ENCODE measurements at places on chromosomes 11 and 22.

- H3K36me3 ChIP-seq = no peaks in the 10 kb centered on the region
- peak overlapping the region; percentile 95 for H3K4me3 ChIP-seq
- H3K4me1 ChIP-seq = peaks cover 21% of the 10 kb centered on the region
- H3K27me3 ChIP-seq = no peaks in the 10 kb centered on the region
Observed at GRCh38 chr22:26589367-26589844, 526 bp downstream of the TPST2 start.

- H3K4me1 ChIP-seq = peaks cover 10% of the 10 kb centered on the region
- no peak overlapping the region for H3K27ac ChIP-seq
- no peaks in the 10 kb centered on the region for H3K27me3 ChIP-seq
- no peak for DNase-seq
Observed at GRCh38 chr22:19992481-19992911, 24.1 kb downstream of the ARVCF start.

DNA sequence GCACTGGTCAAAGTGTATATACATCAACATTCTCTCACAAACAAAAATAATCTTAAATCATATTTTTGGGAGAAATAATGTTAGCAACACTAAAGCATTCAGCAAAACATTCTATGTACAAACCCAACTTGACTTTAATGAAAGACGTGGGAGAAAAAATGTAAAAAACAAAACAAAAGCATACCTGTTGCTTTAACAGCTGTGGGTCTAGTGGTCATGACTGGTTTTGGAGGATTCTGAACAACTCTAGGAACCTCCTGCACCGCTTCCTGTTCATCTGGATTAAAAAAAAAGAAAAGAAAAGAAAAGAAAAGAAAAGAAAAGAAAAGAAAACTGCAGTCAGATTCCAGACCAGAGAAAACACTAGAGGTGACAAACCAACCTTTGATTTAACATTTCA is 2.1 kb downstream of the FNBP4 start:
- H3K4me1 ChIP-seq = peaks cover 22% of the 10 kb centered on the region
- peak overlapping the region; percentile 90 for H3K27ac ChIP-seq
- no peaks in the 10 kb centered on the region for H3K27me3 ChIP-seq
- peaks cover 44% of the 10 kb centered on the region for H3K36me3 ChIP-seq
- no peak for DNase-seq

- H3K36me3 ChIP-seq = no peaks in the 10 kb centered on the region
- no peak overlapping the region for H3K4me3 ChIP-seq
- H3K4me1 ChIP-seq = peaks cover 34% of the 10 kb centered on the region
- peak overlapping the region; percentile 37 for H3K27ac ChIP-seq
Observed at GRCh38 chr22:46010951-46011626, 34.1 kb upstream of the WNT7B start.

DNA sequence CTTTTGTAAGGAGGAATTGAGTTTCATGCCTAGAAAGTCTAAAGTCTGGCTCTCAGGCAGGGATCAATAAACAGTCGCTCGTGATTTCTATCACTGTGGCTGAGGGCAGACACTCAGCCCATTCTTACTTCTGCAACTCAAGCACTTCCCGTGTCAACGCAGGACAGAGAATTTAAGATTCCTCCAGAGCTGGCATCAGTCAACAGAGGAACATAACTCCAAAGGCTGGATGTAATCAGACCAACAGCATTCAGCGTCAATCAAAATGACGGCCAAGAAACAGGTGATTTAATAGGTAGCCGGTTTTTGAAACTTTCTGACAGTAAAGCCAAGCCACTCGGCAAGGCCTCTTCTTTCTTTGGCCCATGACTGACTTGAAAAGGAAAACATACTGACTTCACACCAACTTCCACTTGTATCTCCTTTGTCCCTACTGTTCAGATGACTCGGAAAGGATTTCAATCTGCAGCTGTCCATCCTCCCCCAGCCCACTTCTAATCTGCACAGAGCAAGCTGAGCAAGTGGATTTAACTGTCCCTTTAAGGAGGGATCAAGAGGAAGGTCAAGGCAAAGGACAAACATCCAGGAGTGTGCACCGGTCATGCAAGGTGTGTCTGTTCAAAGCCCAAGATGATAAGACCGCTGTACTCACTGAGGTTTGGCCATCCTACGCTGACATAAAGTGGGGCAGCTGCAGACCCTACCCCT is 9.5 kb downstream of the VPS37C start:
- peak overlapping the region; percentile 71 for H3K27ac ChIP-seq
- no peaks in the 10 kb centered on the region for H3K27me3 ChIP-seq
- DNase-seq = no peak
- no peaks in the 10 kb centered on the region for H3K36me3 ChIP-seq

- no peak overlapping the region for H3K4me3 ChIP-seq
- H3K27ac ChIP-seq = no peak overlapping the region
- peaks cover 8% of the 10 kb centered on the region for H3K4me1 ChIP-seq
- peaks cover 75% of the 10 kb centered on the region for H3K27me3 ChIP-seq
- no peak for DNase-seq
- no peaks in the 10 kb centered on the region for H3K36me3 ChIP-seq
Observed at GRCh38 chr11:279966-280705, 1.9 kb downstream of the NLRP6 start.

GRCh38 chr11:34519595-34520235 is 6.1 kb upstream of the ELF5 start:
- no peaks in the 10 kb centered on the region for H3K4me1 ChIP-seq
- no peak overlapping the region for H3K4me3 ChIP-seq
- H3K27me3 ChIP-seq = no peaks in the 10 kb centered on the region
- no peak overlapping the region for H3K27ac ChIP-seq
- H3K36me3 ChIP-seq = no peaks in the 10 kb centered on the region

- no peaks in the 10 kb centered on the region for H3K27me3 ChIP-seq
- H3K4me3 ChIP-seq = no peak overlapping the region
- H3K4me1 ChIP-seq = no peaks in the 10 kb centered on the region
- no peak for DNase-seq
- H3K27ac ChIP-seq = no peak overlapping the region
- no peaks in the 10 kb centered on the region for H3K36me3 ChIP-seq
Observed at GRCh38 chr11:72702096-72702495, 27.9 kb upstream of the PDE2A start.

- no peak overlapping the region for H3K4me3 ChIP-seq
- no peak overlapping the region for H3K27ac ChIP-seq
- H3K27me3 ChIP-seq = no peaks in the 10 kb centered on the region
- H3K4me1 ChIP-seq = peaks cover 6% of the 10 kb centered on the region
- no peak for DNase-seq
Observed at GRCh38 chr11:125333354-125334073, 162.6 kb downstream of the FEZ1 start.

DNA sequence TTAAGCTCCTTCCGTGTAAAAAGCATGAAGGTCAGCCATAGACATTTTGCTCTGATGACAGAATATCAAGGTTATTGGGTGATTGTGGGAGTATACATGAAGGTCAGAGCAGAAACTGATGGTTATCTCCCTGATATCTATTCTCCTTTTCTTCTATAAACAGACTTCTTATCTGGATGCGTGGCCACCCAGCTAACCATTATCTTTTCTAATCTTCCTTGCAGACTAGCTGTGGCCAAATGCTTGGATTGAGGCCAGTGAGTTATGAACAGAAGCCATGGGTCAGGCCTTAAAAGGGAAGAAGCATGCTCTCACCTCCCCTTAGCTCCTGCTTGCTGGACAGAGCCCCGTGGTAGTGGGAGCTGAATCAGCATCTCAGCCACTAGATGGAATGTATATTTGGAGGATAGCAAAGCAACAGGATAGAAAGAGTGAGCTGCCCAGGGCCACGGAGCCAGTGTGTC is 31.3 kb upstream of the LRRC55 start:
- H3K27me3 ChIP-seq = no peaks in the 10 kb centered on the region
- no peak overlapping the region for H3K27ac ChIP-seq
- DNase-seq = no peak
- no peak overlapping the region for H3K4me3 ChIP-seq
- no peaks in the 10 kb centered on the region for H3K36me3 ChIP-seq

DNA sequence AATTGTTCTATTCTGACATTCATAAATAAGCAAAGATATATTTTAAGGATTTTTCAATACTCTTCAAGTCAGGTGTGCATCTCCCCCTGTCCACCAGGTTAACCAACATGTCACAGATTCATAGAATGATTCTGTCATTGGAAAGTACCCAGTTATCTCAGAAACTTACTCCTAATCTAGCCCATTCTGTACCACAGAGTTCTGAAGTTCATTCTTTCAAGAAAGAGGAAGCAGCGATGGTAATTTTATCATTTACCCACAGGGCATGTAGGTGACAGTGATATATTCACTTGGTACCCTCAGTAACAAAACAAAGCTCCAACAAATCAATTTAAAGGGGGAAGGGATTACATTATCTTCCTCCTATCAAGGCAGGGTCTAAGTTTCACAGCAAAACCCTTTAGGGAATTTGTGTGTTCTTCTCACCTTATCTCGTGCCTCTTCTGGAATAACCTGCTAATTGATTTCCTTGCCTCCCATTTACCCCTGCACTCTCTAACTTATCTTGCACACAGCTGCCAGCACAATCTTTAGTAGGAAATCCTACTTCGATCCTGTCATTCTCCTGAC is 19.0 kb upstream of the MPPED2 start:
- no peaks in the 10 kb centered on the region for H3K36me3 ChIP-seq
- H3K27me3 ChIP-seq = no peaks in the 10 kb centered on the region
- DNase-seq = no peak

GRCh38 chr11:475941-476340 is 25.9 kb downstream of the PTDSS2 start:
- no peak overlapping the region for H3K4me3 ChIP-seq
- no peaks in the 10 kb centered on the region for H3K36me3 ChIP-seq
- H3K27ac ChIP-seq = no peak overlapping the region
- DNase-seq = no peak
- H3K27me3 ChIP-seq = no peaks in the 10 kb centered on the region
- H3K4me1 ChIP-seq = no peaks in the 10 kb centered on the region

DNA sequence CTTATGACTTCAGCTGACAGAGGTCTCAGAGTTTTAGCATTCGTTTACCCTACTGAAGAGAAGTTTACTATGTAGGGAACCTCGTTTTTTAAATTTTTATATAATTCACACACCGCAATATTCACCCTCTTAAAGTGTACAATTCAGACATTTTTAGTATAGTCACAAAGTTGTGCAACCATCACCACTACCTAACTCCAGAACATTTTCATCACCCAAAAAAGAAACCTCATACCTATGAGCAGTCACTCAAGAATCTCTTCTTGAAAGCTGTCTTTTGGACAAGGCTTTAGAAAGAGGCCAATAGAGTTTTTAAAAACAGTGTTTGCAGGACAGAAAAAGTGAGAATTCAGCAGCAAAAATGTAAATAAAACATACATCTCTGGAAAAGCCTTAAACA is 39.5 kb upstream of the CLNS1A start:
- H3K4me1 ChIP-seq = no peaks in the 10 kb centered on the region
- no peak overlapping the region for H3K4me3 ChIP-seq
- no peak for DNase-seq

DNA sequence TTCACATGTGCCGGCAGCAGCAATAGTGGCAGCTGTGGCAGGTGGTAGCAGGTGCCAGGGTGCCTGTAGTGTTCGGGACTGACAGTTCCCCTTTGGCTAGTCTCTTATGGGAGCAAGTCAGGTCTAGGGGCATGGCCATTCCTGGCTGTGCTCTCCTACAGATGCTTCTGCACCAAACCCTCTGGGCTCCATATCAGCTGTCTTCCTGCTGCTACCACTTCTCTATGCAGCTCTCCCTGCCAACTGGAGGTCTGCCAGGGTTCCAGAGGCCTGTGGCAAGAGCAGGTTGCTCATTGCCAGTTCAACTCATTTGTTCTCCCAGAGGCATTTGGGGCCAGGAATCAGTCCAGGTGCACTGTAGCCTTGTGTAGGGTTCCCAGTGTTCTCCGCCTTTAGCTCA is 473.7 kb downstream of the JRKL start:
- peak; percentile 54 for DNase-seq
- no peak overlapping the region for H3K4me3 ChIP-seq
- no peaks in the 10 kb centered on the region for H3K4me1 ChIP-seq
- H3K27me3 ChIP-seq = no peaks in the 10 kb centered on the region
- no peak overlapping the region for H3K27ac ChIP-seq

GRCh38 chr11:134819041-134819440 is 407.0 kb upstream of the B3GAT1 start:
- H3K27ac ChIP-seq = no peak overlapping the region
- H3K4me3 ChIP-seq = no peak overlapping the region
- no peaks in the 10 kb centered on the region for H3K4me1 ChIP-seq
- H3K27me3 ChIP-seq = no peaks in the 10 kb centered on the region

- no peaks in the 10 kb centered on the region for H3K27me3 ChIP-seq
- DNase-seq = no peak
- peaks cover 57% of the 10 kb centered on the region for H3K4me1 ChIP-seq
- peak overlapping the region; percentile 22 for H3K27ac ChIP-seq
Observed at GRCh38 chr11:16015741-16016467, 340.4 kb downstream of the SOX6 start.

- no peak for DNase-seq
- peak overlapping the region; percentile 84 for H3K4me3 ChIP-seq
- no peaks in the 10 kb centered on the region for H3K36me3 ChIP-seq
Observed at GRCh38 chr11:102451041-102451680, 1.4 kb downstream of the TMEM123 start.

- no peaks in the 10 kb centered on the region for H3K36me3 ChIP-seq
- peaks cover 26% of the 10 kb centered on the region for H3K27me3 ChIP-seq
Observed at GRCh38 chr11:128904303-128904655, 13.1 kb downstream of the KCNJ5 start.

DNA sequence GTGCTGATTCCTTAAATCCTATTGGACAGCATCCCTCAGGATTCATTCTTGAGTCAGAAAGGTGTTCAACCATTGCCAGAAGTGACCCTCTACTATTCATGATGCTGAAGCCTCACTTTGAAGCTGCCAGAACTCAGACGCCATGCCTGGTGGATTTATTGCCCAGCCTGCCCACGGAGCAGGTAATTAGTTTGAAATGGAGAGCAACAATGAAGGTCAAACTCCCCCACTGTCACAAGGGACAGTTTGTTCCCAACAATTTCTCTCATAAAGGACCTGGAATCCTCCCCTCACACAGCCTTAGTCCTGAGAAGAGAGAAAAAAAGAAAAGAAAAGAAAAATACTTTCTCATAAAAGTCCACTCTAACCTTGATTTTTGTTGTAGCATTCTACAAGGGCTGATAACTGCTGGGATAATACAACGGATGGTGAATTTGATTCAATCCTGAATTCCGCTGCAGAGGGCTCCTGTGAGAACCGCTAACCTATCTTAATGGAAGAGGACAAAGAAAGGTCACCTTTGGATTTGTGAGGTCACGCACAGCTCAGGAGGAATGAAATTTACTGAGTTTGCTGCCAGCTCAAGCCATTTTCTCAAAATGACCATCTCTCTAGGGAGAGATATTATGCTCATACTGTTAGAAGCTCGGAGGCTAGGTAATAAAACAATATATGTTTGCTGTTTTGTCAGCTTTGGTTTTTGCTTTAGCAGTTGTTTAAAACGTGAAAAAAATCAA is 161.6 kb upstream of the SYN3 start:
- DNase-seq = no peak
- H3K27me3 ChIP-seq = peaks cover 2% of the 10 kb centered on the region
- no peaks in the 10 kb centered on the region for H3K36me3 ChIP-seq
- H3K4me3 ChIP-seq = no peak overlapping the region
- no peaks in the 10 kb centered on the region for H3K4me1 ChIP-seq

All from gastrocnemius medialis (tissue), 4 donors.